A549 treated with AZD2906 at 1 μM for 4 hours (cell line): ENCODE measurements at places on chromosomes 11 and 22. TPM values are rescaled to one million over a fixed set of nuclear protein-coding genes. Genes with fewer than 3 reads are reported as not detected.

Gene PHETA2
- total RNA-seq = not detected in 5 replicates

Gene SHANK2
- 6.8 to 8.6 TPM (median 7.8 TPM) in 5 replicates for total RNA-seq

Gene PNPLA2
- total RNA-seq = 37.0 to 61.7 TPM (median 57.7 TPM) in 5 replicates

Gene CRYAB
- total RNA-seq = 12.8 to 27.1 TPM (median 15.4 TPM) in 5 replicates

Gene GDPD4
- not detected in 5 replicates for total RNA-seq

Gene DDTL
- total RNA-seq = 1.3 to 1.8 TPM (median 1.7 TPM) in 5 replicates

Gene LIF
- total RNA-seq = 21.0 to 32.4 TPM (median 28.2 TPM) in 5 replicates

Gene BTBD18
- total RNA-seq = not detected in 5 replicates

Gene LRRC56
- 0.65 to 1.1 TPM (median 0.94 TPM) in 5 replicates for total RNA-seq

Gene NXPE4
- not detected in 5 replicates for total RNA-seq

Gene ZW10
- total RNA-seq = 11.2 to 14.7 TPM (median 12.3 TPM) in 5 replicates

Gene OR52K2
- total RNA-seq = not detected in 5 replicates

Gene C22orf23
- 0.22 to 0.33 TPM (median 0.23 TPM) in 5 replicates for total RNA-seq

Gene CEND1
- 1.6 to 2.9 TPM (median 2.1 TPM) in 5 replicates for total RNA-seq

Gene DGAT2
- total RNA-seq = 1.0 to 1.7 TPM (median 1.5 TPM) in 5 replicates

Gene BAIAP2L2
- 5.1 to 8.5 TPM (median 8.0 TPM) in 5 replicates for total RNA-seq

Gene MPZL2
- 0.03 to 0.08 TPM (median 0.05 TPM) in 3 of 5 replicates, not detected in the others for total RNA-seq

Gene PARVG
- not detected in 5 replicates for total RNA-seq

Gene TRIM48
- not detected in 5 replicates for total RNA-seq

Gene EWSR1
- 206 to 231 TPM (median 212 TPM) in 5 replicates for total RNA-seq

Gene MS4A15
- 0.06 TPM in 1 of 5 replicates, not detected in the others for total RNA-seq

Gene SLC35E4
- 4.9 to 7.0 TPM (median 6.4 TPM) in 5 replicates for total RNA-seq

Gene SLC5A12
- total RNA-seq = not detected in 5 replicates

Gene KCNE3
- 0.05 TPM in 1 of 5 replicates, not detected in the others for total RNA-seq

Gene BBOX1
- not detected in 5 replicates for total RNA-seq

Gene CARNS1
- total RNA-seq = 0.12 to 0.21 TPM (median 0.13 TPM) in 5 replicates

Gene MMP8
- total RNA-seq = not detected in 5 replicates

Gene VPREB1
- not detected in 5 replicates for total RNA-seq

Gene LRP4
- total RNA-seq = 7.1 to 7.9 TPM (median 7.6 TPM) in 5 replicates

Gene TEX12
- not detected in 5 replicates for total RNA-seq

Gene OSBP2
- 7.6 to 9.5 TPM (median 8.4 TPM) in 5 replicates for total RNA-seq

Gene TIMM10
- total RNA-seq = 148 to 174 TPM (median 157 TPM) in 5 replicates

Gene PDE3B
- total RNA-seq = 1.7 to 2.7 TPM (median 1.7 TPM) in 5 replicates

Gene ISX
- total RNA-seq = not detected in 5 replicates

Gene SCUBE2
- 0.29 to 0.45 TPM (median 0.33 TPM) in 5 replicates for total RNA-seq

Gene STK33
- 3.5 to 4.6 TPM (median 3.8 TPM) in 5 replicates for total RNA-seq

Gene RASSF7
- total RNA-seq = 48.7 to 64.3 TPM (median 60.3 TPM) in 5 replicates

Gene OR2AG1
- not detected in 5 replicates for total RNA-seq

Gene TLCD5
- 5.3 to 7.8 TPM (median 7.2 TPM) in 5 replicates for total RNA-seq
